Smooth muscle cell of trachea (primary cell): ENCODE measurements at places on chromosomes 12 and 14. TPM values are rescaled to one million over a fixed set of nuclear protein-coding genes. Genes with fewer than 3 reads are reported as not detected.

ZDHHC22 gene
- total RNA-seq: not detected in 2 replicates

KRT72 gene
- total RNA-seq: not detected in 2 replicates

CYP27B1 gene
- total RNA-seq: 0.15 and 0.33 TPM in 2 replicates

MANSC4 gene
- not detected in 2 replicates for total RNA-seq

KRT5 gene
- 0.50 and 6.7 TPM in 2 replicates for total RNA-seq

RNF212B gene
- total RNA-seq: not detected in 2 replicates

TRHDE gene
- 26.5 and 42.5 TPM in 2 replicates for total RNA-seq

TAS2R10 gene
- 0.99 and 1.6 TPM in 2 replicates for total RNA-seq

ACOT6 gene
- not detected in 2 replicates for total RNA-seq
